Lung (tissue), 17 donors: ENCODE measurements at places on chromosomes 13 and 19.

- DNase-seq = no peak
Measured at GRCh38 chr13:44040070-44040817, 160.5 kb downstream of the LACC1 start.

GRCh38 chr19:1756264-1756663 is 3.0 kb downstream of the ONECUT3 start:
- no peak for DNase-seq

DNA sequence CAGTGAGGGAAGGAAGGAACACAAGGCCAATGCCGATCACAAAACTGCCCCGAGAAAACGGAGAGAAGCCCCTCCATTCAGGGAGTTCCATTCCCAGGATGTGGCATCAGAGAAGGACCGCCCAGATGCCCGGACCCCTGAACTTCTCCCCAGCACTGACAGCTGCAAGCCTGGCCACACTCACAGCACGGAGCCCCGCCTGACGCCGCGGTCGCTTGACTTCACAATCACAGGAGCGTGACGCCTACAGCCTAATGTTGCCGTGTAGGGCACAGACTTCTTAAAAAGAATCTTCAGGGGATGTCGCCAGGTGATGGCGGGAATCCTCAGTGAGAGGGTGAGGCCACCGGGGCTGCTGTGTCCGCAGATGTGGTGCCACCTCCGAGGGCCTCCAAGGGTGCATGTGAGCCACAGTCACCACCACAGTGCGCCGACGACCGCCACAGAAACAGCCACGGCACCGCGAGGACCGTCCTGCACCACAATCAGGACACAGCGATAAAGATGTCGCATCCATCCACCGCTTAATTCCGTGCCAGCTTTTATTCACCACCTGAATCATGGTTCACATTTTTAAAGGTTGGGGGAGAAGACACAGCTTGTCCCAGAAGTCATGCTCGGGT is 77.2 kb downstream of the SPACA7 start:
- DNase-seq = no peak

DNA sequence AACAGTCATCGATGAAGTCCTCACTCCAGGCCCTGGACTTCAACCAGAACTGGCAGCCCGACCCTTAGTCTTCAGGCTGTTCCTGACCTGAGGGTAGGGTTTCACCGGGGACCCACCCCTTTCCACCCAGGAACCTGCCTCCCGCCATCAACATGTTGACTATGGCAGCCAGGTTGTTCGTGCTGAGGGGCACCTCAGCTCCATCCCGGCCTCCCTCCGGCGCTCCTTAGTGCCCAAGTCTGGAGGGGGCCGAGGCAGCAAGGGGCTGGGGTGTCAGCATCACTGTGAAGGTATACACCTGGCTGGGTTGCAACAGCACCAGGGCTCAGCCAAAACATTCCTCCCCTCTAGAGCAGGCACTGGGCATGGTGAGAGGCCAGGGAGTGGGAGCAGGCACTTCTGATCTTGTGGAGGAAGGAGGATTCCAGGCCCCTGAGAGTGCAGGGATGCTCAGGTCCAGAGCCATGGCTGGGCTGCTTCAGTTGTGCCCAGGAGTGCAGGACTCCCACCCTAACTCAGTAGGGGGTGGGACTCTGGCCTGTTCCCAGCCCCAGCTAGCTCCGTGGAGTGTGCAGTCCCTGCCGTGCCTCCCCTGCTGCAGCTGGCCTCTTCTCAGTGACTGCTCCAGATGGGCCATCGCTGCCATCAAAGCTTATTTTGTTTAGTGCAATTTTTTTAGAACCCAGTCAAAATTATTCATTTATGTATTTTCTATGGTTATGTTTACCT is 1445.9 kb downstream of the PCDH9 start:
- DNase-seq = no peak

DNA sequence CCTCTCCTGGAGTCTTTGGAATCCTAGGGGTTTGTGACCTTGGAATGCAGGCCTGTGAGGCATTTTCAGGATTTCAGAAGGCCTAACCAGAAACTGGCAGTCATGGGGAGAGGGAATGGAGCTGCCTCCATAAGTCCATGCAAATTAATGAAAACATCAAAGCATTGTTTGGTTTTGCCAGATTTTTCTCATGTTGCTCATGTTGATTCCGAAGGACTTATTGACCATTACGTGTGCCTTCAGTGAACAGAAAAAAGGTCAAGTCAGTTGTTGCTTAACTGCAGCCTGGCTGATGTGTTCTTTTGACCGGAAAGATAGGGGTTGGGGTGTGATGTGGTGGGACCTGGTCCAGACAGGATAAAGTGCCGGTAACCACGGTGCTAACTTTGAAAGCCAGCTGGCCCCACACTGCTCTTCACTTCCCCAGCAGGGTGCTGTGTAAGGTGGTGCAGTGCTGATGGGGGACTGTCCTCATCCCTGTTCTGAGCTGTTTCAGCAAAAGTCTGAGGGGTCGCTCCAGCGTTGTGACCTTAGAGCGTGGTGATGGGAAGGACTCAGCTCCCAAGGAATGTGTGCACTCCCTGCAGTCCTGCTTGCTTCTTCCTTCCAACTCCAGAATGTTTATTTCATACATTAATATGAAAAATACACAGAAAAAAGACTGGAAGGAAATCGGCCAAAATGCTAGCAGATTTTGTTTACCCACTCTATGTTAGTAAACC is 3.5 kb downstream of the RNF113B start:
- DNase-seq = no peak

DNA sequence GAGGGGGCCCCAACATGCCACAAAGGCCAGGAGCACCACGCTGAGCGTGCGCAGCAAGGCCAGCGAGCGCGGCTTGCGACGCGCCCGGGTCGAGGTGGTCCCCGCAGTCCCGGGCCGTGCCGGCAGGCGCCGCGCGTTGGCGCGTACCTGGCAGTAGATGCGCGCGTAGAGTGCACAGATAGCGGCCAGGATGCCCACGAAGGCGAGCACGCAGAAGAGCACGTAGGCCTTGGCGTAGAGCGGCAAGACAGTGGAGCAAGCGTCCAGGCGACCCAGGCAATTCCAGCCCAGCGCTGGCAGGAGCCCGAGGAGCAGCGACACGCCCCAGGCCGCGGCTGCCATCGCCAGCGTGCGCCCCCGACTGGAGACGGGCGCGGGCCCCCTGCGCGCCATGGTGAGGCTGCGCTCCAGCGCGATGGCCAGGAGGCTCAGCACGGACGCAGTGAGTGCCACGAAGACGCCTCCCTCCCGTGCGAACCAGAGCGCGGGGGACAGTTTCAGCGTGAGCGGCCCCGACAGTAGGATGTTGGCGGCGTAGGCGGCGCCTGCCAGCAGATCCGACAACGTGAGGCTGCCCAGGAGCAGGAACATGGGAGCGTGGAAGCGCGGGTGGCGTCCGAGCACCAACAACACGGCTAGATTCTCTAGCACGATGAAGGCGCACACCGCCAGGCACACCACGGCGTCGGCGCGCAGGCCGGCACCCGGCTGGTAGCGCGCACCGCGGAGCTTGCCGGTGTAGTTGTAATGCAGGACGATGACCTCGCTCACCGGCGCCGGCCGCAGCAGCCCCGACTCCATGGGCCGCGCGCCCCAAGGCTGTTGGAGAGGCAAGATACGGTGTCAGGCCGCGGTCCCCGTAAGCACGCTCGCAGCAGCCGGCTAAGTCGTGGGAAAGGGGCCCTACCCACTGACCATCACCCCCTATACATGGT is 2.8 kb downstream of the S1PR5 start:
- DNase-seq = peak; percentile 24

- no peak for DNase-seq
Measured at GRCh38 chr19:55171440-55171839, 5.0 kb upstream of the DNAAF3 start.

- DNase-seq = no peak
Measured at GRCh38 chr13:41919741-41920487, 41.0 kb downstream of the VWA8 start.

- peak; percentile 47 for DNase-seq
Measured at GRCh38 chr19:18520848-18521691, 800 bp downstream of the ELL start.

- no peak for DNase-seq
Measured at GRCh38 chr13:86383561-86383960, 584.3 kb upstream of the SLITRK6 start.

DNA sequence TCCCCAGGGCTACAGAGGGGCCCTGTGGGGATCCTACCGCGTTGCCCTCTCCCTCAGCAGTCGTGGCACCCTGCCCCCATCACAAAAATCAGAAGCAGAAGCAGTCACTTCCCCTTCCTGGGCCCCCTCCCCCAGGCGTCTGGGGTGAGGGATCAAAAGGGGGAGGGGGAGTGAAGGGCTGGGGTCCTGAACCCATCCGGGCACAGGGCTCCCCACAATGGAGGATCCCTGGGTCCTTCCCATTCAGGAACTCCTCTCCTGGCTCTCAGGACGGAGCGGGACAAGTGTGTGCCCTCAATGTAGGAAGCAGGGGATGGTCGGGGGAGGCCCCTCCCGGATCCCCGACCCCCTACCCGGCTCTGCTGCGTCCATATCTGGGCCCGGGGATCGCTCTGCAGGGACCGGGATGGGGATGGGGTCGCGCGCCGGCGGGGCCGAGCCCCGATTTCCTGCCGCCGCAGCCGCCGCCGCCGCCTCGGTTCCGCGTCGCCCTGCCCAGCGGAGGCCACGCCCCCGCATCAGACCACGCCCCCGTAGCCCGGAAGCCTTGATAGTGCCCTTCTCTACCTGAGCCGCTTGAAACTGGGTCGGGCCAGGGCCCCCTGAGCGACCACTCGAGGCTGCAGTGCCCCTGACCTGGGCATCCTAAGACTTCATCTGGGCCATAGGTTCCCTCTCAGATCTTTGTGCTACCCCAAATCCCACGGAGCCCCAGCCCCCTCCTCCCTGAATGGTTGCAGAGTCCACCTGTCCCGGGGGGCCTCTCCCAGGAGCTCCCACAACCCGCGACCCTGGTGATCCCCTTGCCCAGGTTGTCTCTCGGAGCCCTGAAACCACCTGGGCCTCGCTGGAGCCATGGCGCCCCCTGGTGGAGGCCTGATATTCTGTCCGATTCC is at the start of gene GMIP:
GMIP (minus strand) TSS at position 500 of the 896 bp plus-strand sequence; CDS start at position 372, 128 bp downstream.
- DNase-seq = peak; percentile 77

DNA sequence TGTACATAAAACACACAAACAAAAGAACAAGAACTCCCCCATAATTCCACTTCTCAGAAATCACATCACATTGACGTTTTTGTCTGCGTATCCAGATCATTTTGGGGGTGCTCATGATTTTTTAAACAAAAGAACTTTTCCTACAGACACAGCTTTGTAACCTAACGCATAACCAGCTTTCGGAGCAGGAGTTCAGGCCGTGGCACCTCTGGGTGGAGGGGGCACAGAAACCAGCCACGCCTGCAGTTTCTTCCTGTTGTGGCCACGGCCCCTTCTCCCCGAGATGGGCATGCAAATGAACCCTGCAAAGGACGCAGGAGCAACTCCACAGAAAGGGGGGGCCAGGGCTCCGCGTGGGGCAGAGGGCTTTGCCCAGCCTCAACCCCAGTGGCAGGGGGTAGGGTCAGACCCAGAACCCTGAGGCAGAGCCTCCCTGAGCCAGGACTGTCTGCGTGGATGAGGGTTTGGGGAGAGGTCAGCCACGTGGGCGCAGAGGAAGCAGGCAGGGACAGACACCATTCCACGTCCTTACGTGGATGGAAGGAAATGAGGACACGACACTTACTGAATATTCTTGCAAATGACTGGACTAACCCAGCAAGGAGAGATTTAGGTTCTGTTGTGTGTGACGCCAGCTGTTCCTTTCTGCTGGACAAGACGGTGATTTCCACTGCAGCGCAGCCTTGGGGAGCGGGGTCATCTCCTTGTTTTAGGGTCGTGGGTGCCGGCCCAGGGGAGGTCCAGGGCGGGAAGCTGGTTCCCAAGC is 64.4 kb downstream of the RASA3 start:
- DNase-seq = no peak

DNA sequence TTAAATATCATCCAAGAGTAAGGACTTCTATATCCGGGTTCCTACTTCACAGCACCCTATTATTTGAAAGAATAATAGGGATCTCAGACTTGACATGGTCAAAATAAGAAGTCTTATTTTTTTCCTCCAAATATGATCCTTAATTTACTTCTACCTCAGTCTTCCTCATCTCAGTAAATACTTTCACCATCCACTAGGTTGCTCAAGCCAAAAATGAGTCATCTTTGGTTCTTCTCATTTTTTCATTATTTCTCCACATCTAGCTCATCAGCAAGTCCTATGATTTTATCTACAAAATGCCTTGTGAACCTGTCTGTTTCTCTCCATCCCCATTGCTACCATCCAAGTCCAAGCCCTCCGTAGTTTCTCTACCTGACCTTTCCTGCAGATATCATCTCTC is 121.9 kb upstream of the GJB6 start:
- DNase-seq = no peak
